ENCODE measurements at places on chromosomes 12 and 14. TPM values are rescaled to one million over a fixed set of nuclear protein-coding genes. Genes with fewer than 3 reads are reported as not detected.

REC8 gene
- total RNA-seq: 1.2 TPM

KRT6C gene
- total RNA-seq: not detected

ETFBKMT gene
- total RNA-seq: 2.2 TPM

SSTR1 gene
- total RNA-seq: 0.63 TPM

ARHGDIB gene
- total RNA-seq: 84.7 TPM

BCL2L14 gene
- total RNA-seq: not detected

FAM186B gene
- 0.49 TPM for total RNA-seq

NOVA1 gene
- total RNA-seq: 8.9 TPM

SLC17A8 gene
- total RNA-seq: not detected

Measured in lower leg skin (tissue), 4 donors.